Activated CD4-positive, alpha-beta T cell treated with anti-CD3 and anti-CD28 coated beads for 1 hour (primary cell): ENCODE measurements at places on chromosomes 11 and 22.

DNA sequence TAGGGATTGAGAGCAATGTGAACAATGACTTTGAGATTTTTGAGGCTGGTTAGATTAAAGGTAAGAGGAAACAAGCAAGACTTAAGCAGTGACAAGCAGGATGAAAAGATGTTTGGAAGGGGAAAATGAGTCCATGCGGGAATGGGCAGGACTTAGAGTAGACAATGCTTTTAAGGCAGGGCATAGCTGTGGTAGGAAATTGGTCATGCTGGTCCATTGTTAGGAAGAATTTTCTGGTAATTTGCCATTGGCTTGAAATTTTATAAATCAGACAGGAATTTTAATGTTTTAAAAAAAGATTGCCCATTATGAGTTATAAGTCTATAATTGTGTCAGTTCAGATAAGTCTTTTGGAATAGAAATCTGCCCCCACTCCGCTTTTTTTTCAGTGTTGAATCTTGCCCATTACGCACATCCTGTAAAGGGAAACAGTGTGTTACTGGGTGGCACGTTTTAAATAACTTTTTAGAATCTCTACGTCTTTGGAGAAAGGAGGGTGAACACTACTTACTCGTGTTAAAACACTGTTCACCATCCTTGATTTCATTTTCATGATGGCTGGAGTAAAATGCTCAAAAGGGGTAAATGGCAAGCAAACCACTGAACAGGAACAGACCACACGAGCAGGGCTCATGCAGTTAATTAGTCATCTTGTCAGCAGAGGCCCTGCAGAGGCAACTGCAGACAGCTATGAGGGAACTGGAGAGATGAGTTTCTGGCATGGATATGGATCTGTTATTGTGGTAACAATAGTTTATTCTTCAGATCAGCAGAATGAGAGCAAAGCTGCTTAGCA, 25.0 kb downstream of the SWAP70 start:
- DNase-seq = no peak

DNA sequence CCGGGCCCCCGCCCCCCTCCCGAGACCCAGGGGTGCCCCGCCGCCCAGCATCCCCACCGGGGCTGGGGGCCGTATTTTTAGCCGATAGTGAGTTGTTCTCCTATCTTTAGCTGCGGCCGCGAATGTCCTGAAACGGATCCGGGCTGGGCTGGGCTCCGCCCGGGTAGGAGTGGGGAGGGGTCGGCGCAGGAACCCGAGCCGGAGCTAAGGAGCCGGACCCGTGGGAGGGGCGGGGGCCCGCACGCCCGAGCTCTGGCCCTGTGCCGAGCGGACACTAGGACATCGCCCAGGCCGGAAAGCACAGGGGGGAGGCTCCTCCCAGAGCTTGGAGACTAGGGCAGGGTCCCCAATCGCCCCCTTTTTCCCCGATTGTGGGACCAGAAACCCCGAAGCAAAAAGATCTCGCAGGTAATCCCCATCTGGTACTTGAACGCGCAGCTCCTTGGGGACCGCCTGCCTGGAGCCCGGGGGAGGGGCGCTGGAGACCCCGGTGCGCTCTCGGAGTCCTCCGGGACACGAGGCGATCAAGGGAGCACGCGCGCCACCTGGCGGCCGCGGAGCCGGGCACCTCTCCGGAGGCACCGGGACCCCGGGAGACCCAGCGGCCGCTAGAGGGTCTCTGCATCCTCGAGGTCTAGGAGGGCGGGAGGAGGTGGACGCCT, 669 bp downstream of the CDC42EP2 start:
- peak; percentile 71 for DNase-seq

GRCh38 chr11:107198490-107199007, 180.3 kb upstream of the GUCY1A2 start:
- DNase-seq = no peak

- no peak for DNase-seq
Measured at GRCh38 chr22:44505796-44506354, 7.8 kb upstream of the RTL6 start.

DNA sequence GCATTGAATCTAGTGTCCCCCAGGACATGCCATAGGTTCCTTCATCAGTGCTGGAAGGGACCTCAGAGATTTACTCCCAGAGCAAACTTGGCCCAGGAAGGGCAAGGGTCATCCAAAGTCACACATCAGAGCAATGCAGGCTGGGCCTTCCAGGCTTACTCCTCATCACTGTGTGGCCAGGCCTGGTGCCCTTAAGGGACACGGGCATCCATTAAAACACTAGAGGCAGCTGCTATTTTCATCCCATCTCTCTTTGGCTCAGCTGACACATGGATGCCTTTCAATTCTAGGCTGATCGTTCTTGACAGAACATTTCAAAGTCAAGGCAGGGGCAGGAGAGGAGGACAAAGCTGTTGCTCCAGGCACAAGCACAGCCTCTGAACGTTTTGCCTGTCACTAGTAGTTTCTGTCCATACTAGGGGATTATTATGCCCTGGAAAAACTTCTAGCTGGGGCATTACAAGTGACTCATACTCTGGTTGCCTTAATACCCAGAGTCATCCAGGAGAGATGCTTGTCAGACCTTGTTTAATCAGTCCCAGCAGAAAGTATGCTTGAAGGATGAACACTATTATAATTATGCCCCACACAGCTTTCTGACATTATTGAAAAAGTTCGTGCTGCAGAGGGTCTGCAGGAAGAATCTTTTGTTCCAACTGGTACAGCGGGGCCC, 240.3 kb downstream of the TENM4 start:
- no peak for DNase-seq
